ENCODE measurements at places on chromosomes 2 and 18.

- no peak for DNase-seq
These were observed 92.9 kb downstream of the SH3BP4 start for GRCh38 chr2:235044501-235045271.

- no peak for DNase-seq
These were observed 20.9 kb downstream of the ITM2C start for GRCh38 chr2:230885463-230886130.

GRCh38 chr2:121902616-121903015 lies 147.2 kb downstream of the TSN start:
- no peak for DNase-seq

GRCh38 chr2:200259577-200259957 lies 46.9 kb upstream of the SPATS2L start:
- no peak for DNase-seq

GRCh38 chr2:169767243-169767888 lies 31.3 kb upstream of the SSB start:
- no peak for DNase-seq

DNA sequence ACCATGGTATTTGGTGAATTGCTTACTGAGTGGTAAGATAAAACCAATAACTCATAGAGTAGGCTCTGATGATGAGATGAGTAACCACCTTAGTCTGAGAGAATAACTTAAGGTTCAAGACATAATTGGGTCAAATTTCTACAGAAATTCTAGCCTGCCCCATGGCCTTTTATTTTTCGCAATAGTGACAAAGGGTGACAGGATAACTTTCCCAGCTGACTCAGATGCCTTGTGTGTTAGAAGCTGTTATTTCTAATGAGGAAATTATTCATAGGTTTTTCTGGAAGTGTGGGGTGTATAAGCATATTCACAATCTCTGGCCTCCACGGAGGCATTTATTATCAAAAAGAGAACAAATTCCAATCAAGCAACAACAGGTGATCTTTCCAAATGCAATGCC lies 159.0 kb downstream of the NUP35 start:
- no peak for DNase-seq

- DNase-seq: no peak
These were observed 301.9 kb downstream of the PTH2R start for GRCh38 chr2:208708486-208708885.

GRCh38 chr2:154207288-154208047 lies 335.7 kb downstream of the GALNT13 start:
- DNase-seq: no peak

- DNase-seq: no peak
These were observed 16.5 kb downstream of the DOK1 start for GRCh38 chr2:74571058-74571457.

DNA sequence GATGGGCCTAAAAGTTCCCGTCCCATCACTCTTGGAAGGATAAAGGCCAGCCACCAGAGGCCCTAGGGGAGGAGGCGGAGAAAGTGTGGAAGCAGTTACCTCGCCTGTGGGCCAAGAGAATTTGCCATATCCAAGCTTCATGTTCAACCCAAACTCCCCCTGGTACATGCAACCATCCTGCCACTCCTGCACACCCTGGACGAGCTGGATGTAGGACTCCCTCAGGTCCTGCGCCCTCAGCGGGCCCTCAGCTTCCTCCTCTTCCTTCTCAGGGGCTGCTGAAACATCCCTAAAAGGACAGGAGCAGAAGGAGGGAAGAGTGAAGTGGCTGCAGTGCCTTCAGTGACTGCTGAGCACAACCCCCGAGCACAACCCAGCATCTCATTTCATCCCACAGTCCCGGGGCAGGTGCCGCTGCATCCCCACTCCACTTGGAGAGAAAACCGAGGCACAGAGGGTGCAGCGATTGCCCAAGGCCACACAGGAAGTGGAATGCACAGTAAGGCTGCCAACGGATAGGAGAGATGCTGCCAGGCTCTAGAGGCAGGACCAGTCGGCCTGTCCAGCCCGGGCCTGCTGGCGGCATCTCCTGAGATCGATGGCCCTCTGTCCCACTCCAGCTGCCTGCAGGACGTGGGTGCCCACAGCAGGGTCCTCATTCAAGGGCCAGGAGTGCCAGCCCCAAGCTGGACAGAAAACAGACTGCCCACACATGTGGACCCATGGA lies 2.9 kb downstream of the ANKMY1 start:
- no peak for DNase-seq

GRCh38 chr2:17857021-17857420 lies 21.4 kb upstream of the KCNS3 start:
- no peak for DNase-seq

- DNase-seq: no peak
These were observed 177.3 kb upstream of the ARL4C start for GRCh38 chr2:234673961-234674759.

DNA sequence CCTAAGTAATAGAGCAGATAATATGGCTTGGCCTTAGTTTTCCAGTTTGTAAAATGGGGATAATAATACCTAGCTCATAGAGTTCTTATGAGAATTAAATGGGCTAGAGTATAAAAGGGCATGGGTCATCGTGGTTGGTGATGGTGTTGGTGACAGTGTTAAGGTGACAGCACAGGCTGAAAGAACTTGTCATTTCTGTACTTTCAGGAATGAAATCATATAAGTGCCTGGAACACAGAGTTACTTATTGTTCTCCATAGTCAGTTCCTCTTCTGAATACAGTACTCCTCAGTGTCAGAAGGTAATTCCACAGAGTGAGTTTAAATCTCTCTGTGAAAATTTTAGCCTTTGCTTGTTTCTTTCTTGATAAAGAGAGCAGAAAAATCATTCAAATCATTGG lies 42.4 kb downstream of the KIF5C start:
- DNase-seq: no peak

DNA sequence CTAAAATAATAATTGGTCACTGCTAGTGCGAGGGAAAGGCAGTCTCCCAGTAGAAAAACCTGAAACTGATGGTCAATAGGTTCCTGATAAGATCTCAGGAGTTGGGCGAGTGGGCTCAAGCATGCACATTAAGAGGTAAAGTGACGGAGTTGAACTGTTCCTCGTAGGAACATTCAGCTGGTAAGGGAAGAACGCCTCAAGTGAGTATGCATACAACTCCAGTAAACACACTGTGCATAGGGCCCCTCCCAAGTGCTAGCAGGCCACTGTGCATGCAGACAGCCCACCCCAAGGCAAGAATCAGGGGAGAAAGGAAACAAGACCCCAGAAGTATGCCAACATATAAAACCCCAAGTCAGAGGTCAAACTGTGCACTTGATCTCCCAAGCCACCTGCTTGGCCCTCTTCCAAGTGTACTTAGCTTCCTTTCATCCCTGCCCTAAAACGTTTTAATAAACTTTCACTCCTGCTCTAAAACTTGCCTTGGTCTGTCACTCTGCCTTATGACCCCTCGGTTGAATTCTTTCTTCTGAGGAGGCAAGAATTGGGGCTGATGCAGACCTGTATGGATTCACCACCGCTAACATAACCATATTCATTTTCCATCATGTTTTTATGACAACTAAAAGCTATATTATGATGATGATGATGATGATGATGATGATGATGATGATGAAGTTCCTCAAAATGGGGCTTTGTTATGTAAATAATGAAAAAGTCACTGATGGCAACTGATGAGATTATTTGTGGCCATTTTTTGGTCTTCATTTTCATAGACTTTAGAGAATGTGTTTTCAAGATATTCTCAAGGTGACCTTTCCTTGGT lies 118.0 kb upstream of the RAB27B start:
- DNase-seq: no peak

DNA sequence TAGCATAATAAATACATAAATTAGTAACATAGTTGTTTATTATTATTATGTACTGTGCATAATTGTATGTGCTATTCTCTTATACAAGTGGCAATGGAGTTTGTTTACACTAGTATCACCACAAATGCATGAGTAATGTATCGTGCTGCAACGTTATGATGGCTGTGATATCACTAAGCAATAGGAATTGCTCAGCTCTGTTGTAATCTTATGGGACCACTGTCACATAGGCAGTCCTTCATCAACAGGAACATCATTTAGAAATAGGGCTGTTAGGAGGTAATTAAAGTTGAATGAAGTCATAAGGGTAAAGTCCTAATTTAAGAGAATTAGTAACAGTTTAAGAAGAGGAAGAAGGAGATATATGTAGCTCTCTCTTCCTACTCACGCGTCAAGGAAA lies 33.8 kb downstream of the TEX51 start:
- no peak for DNase-seq

DNA sequence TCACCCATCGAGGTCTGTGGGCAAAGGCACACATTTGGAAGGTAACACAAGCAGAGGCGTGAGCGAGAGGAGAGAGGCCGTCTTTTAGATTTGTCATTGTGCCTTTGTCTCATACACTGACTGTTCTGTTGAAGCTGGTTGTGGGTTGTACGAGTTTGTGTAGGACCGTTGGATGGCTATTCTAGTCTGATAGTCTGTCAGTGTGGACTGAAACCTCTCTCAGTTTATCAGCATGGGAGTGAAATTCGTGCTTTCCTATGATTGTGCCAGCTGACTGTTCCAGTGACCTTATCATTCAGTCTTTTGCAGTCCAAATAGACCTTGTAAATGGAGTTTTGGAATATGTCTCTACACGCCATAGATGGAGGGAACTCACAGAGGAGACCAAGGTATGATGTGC lies 143.5 kb downstream of the LDLRAD4 start:
- no peak for DNase-seq

- no peak for DNase-seq
These were observed 154.1 kb upstream of the RBBP8 start for GRCh38 chr18:22778996-22779395.

- no peak for DNase-seq
These were observed 1131.6 kb upstream of the TMEFF2 start for GRCh38 chr2:193326296-193326695.

DNA sequence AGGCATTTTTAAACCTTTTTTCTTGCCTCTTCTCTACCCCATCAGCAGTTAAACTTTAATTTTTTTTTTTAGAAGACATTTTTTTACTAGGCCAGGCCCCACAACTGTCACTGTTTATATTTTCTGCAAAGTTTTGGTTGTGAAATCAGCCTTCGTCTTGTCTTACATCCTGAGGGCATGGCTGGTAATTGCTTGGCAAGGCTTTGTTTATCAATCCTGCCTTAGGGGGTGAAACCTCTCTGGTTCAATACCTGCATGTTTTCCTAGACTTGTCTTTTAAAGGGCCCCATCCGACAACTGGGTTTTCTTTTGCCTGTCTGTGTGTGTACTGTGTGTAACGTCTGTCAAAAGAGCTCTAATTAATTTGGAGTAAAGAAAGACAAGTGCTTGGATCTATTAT lies 330.0 kb upstream of the CWC22 start:
- DNase-seq: no peak

DNA sequence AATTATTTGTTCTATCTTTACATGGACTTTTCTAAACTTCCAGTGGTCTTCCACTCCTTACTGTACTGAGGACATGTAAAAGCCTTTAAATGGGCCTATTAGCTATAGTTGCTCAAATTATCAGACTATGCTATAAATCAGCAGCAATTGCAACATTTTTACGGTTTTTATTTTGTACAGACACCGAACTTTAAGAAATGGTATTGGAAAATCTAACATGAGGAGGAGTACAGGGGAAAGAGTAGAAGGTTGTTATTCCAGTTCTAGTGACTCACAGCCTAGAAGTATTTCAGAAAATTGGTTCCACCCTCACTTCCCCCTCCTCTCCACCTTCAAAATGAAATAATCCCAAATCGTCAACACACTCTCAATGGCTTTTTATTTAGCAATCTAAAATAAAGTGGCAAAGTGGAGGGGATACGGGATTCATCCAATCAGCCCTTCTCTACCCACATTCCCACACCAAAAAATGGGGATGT lies 1.1 kb downstream of the NCKAP1 start:
- no peak for DNase-seq

- DNase-seq: no peak
These were observed 222.3 kb upstream of the CDH19 start for GRCh38 chr18:66826211-66826610.

DNA sequence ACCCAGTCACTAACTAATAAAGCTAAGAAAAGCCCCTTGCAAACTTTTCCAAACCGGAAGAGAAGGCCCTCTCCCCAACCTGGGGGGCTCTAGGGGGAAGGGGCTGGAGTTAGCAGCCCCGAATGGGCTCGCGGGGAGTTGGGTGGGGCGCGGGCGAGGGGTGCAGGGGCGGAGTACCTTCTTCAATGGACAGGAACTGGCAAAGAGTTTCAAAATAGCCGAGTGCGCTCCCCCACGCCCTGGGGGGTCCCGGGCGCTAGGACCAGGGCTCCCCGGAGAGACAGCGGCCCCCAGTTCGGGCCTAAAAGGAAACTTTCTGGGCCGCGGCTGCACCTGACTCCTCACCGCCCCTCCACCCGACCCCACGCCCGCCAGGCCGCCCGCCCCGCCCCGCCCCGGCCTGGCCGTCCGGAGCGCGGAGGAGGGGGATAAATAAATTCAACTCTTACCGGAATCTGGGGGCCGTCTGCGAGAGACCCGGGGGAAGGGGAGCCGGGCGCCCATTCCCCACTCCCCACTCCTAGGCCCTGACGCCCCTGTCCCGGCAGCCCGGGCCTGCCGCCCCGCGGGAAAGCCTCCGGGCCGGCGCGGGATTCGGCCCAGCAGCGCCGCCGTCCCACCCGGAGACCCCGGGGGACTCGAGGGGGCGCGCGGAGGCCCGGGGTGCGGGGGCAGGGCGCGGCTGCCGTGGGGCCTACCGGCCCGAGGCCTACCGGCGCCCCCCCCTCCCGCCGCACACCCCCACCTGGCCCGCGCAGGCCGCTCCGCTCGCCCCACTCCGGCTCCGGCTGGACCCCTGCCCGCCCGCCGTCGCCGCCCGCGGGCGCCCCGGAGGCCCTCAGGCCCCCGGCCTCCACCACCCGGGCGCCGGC lies 868 bp downstream of the INO80D start:
- no peak for DNase-seq

DNA sequence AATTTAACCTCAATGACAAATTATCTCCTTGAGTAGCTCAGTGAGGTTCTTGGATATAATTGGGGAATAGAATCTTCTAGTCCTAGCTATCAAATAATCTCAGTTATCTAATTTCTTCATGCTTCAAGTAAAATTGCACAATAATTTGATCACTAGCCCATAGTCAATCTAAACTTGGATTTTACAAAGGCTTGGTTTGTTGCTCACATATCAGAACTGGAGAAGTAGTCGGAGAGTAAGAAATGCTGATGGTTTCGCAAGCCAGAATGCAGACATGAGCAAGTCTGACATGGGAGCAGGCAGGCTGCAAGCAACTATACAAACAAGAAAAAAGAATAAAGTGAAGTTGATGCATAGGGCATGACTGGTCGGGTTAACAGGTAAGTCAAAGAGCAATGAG lies 11.7 kb upstream of the PDE11A start:
- DNase-seq: no peak

DNA sequence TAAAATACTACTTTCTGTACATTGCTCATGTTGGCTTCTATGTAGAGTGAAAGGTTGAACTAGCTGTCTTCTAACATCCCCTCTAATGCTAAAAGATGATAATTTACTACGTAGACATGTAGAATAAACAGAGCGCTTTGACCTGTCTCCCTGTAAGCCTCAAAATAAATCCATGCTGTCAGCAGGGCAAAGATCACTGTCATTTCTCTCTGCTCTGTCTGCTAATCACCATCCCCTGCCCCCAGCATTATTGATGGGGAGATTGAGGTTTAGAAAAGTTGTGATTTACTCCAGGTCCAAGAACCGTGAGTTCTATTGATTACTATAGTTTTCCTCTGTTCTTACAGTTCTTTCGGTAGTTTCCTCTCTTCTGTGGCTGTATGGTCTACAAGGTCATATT lies 39.0 kb upstream of the GRHL1 start:
- DNase-seq: no peak

- DNase-seq: no peak
These were observed 5.0 kb downstream of the ARL4C start for GRCh38 chr2:234491897-234492296.

GRCh38 chr2:26735097-26735496 lies 29.0 kb upstream of the SLC35F6 start:
- DNase-seq: no peak
